Uterine smooth muscle cell (primary cell): ENCODE measurements at places on chromosomes 16 and 17. TPM values are rescaled to one million over a fixed set of nuclear protein-coding genes. Genes with fewer than 3 reads are reported as not detected.

The ABI3 gene
- total RNA-seq, result 0.11 TPM in 1 of 2 replicates, not detected in the other

The PIPOX gene
- total RNA-seq, result 1.1 and 2.7 TPM in 2 replicates

The TBC1D3I gene
- total RNA-seq, result 0.33 TPM in 1 of 2 replicates, not detected in the other

The KCNH6 gene
- total RNA-seq, result not detected in 2 replicates

The KRT14 gene
- not detected in 2 replicates for total RNA-seq

The GP1BA gene
- total RNA-seq, result not detected in 2 replicates

The KRT27 gene
- not detected in 2 replicates for total RNA-seq

The LPCAT2 gene
- 18.5 and 28.1 TPM in 2 replicates for total RNA-seq

The CD300A gene
- not detected in 2 replicates for total RNA-seq

The STXBP4 gene
- 11.8 and 13.9 TPM in 2 replicates for total RNA-seq

The ARL17A gene
- total RNA-seq, result 2.4 and 7.4 TPM in 2 replicates

The KRTAP1-5 gene
- total RNA-seq, result 32.6 and 54.1 TPM in 2 replicates

The GRAP gene
- under 0.01 and 0.11 TPM in 2 replicates for total RNA-seq

The SOCS3 gene
- total RNA-seq, result 26.9 and 33.8 TPM in 2 replicates

The ABCC11 gene
- 0.11 and 0.50 TPM in 2 replicates for total RNA-seq

The LPO gene
- total RNA-seq, result not detected in 2 replicates

The ODAD4 gene
- 0.50 and 1.3 TPM in 2 replicates for total RNA-seq

The TERB1 gene
- total RNA-seq, result 0.11 TPM in 1 of 2 replicates, not detected in the other

The ABCA5 gene
- total RNA-seq, result 11.6 and 15.6 TPM in 2 replicates

The MTSS2 gene
- 15.6 and 22.7 TPM in 2 replicates for total RNA-seq

The VASN gene
- total RNA-seq, result 94.3 and 150 TPM in 2 replicates

The DOC2B gene
- not detected in 2 replicates for total RNA-seq

The RPUSD1 gene
- 20.6 and 26.0 TPM in 2 replicates for total RNA-seq

The SLC7A6 gene
- total RNA-seq, result 12.6 and 17.3 TPM in 2 replicates

The NPIPA2 gene
- total RNA-seq, result 0.12 and 1.00 TPM in 2 replicates

The PSMC5 gene
- total RNA-seq, result 54.9 and 99.6 TPM in 2 replicates

The HEATR9 gene
- not detected in 2 replicates for total RNA-seq

The RNF227 gene
- total RNA-seq, result 2.5 TPM in 2 replicates

The TEPSIN gene
- total RNA-seq, result 16.5 and 19.2 TPM in 2 replicates

The C1QTNF8 gene
- total RNA-seq, result not detected in 2 replicates

The SPATA33 gene
- 2.9 and 3.2 TPM in 2 replicates for total RNA-seq

The SEZ6 gene
- total RNA-seq, result not detected in 2 replicates
